ENCODE measurements at places on chromosomes 1 and 21.

DNA sequence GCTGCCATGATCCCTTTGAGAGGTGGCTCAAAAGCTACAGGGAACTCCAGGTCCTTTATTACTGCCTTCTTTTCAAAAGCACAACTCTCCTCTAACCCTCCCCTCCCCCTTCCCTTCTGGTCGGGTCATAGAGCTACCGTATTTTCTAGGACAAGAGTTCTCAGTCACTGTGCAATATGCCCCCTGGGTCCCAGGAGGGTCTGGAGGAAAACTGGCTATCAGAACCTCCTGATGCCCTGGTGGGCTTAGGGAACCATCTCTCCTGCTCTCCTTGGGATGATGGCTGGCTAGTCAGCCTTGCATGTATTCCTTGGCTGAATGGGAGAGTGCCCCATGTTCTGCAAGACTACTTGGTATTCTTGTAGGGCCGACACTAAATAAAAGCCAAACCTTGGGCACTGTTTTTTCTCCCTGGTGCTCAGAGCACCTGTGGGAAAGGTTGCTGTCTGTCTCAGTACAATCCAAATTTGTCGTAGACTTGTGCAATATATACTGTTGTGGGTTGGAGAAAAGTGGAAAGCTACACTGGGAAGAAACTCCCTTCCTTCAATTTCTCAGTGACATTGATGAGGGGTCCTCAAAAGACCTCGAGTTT, 3.1 kb downstream of the BTG2 start:
- no peak for DNase-seq

DNA sequence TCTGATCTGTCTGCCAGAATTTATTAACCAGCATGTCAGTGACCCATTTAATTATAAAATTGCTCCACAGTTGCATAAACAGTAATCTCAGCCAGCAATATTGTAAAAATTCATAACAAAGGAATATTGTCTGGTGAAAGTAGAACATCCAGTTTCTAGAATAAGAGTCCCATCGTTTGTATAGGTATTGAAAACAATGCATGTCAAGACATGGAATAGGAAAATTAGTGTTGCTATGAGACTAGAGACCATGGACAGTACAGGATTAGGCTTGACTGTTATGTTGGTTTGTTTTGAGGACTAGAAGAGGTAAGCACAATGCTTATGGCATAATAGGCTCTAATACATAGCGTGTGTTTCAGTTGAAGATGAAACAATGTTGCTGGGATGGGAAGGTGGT, 37.1 kb downstream of the ATF6 start:
- no peak for DNase-seq

GRCh38 chr1:168894397-168894903, 165.4 kb upstream of the DPT start:
- no peak for DNase-seq

DNA sequence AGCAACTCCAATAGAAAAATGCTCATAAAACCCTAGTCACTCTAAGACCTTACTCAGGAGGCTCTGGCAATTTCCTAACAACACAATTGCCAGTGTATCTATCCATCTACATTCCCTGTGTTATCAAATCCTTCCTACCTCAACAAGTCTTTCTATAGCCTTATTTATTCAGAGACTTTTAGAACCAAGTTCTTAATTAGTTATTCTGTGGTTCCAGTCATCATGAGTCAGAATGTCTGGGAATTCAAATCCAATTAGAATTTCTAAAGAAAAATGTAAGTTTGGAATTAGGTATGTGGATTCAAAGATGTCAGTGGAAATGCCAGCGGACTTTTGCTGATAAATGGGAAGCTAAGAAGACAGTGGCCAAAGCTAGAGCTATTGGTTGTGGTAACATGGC, 302.6 kb upstream of the C1orf87 start:
- no peak for DNase-seq

GRCh38 chr1:43689289-43689688, 18.0 kb upstream of the ST3GAL3 start:
- DNase-seq, result no peak

DNA sequence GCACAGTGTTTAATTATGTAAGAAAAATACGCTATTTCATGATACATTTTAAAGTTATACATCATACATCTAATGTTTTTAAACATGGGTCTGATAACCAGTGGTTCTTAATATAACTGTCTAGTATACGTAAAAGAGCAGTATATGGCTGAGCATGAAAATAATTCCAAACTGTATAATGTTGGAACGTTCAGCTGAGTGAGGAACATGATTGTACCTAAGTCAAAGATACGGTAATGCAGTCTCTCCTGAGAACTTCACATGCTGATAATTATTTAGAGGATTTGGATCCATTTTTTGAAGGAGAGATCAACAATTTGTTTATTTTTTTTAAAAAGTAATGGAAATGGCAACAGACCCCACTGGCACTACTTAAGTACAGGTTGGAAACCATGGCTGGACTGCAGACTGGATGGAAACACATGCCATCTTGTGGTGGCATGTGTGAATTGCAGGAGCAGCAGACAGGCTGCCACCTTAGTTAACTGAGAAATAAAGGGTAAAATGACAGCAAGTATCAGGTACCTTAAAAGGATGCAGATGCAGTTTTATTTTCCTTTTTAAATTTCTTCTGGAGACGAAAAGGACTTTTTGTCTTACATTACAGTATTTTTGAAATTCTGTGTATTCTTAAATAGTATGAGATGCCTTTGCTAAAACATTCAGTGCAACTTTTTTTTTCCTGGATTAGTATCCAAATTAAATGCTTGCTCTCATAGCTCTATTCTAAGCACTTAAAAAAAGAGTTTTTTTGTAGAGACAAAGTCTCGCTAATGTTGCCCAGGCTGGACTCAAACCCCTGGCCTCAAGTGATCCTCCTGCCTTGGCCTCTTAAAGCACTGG, 73.8 kb downstream of the MTR start:
- DNase-seq, result no peak

DNA sequence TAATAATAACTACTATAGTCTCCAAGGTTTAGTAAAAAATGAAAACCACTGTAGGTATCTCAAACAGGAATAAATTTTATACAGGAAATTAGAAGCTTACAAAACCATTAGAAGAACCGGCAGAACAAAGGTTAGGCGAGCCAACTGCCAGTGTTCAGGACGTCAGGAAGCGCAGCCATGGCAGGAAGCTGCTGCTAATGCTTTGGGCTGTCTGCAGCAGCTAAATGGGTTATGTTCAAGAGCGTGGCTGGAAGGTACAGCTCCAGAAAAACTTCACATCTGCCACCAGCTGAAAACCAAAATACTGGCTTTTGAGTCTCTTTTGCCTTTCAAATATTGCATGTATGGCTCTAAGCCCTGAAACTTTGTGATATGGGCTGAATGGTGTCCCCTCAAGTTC, 35.7 kb upstream of the MYSM1 start:
- DNase-seq, result no peak

GRCh38 chr1:216044538-216044937, 378.7 kb downstream of the USH2A start:
- no peak for DNase-seq

All from amygdala (tissue), 56 donors.